ENCODE measurements at places on chromosomes 7 and 10.

- no peak for DNase-seq
Measured at GRCh38 chr10:92239151-92239599, 51.7 kb downstream of the CPEB3 start.

DNA sequence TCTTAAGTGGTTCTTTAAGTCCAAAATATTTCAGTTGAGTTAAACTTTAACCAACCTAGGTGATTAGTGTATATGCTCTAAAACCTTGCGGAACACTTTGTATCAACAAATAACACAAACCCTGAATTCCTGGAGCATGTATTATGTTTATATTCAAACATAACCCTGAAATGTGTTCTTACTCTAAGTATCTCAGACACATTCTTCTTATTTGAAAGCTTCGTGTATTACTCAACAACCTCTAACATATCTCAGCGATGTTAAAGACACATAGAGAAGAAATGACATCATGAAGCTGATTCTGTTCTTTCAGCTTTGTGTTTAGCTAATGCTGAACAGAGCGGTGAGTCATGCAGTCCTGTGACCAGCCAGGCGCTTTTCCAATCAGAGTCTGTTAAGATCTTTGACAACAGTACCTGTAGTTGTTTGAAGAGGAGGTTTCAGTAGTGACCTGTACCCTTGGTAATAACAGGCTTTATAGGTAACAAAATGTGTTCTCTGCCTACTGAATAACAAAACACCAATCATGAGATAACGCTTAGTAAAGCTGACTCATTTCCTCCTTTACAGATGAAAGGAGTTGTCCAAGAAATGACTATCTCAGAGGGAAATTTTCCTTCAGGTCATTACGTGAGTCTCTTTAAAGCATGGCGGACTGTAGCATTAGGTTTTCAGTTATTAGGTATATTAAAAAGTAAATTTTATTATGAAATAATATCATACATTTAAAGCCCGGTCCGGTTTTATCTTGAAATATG lies 67.3 kb upstream of the KLF6 start:
- DNase-seq = no peak

GRCh38 chr7:140080919-140081318 lies 18.2 kb upstream of the PARP12 start:
- DNase-seq = no peak

- no peak for DNase-seq
Measured at GRCh38 chr10:76916536-76916935, 721.1 kb downstream of the KCNMA1 start.

GRCh38 chr10:20040012-20040411 lies 223.8 kb downstream of the PLXDC2 start:
- DNase-seq = no peak

DNA sequence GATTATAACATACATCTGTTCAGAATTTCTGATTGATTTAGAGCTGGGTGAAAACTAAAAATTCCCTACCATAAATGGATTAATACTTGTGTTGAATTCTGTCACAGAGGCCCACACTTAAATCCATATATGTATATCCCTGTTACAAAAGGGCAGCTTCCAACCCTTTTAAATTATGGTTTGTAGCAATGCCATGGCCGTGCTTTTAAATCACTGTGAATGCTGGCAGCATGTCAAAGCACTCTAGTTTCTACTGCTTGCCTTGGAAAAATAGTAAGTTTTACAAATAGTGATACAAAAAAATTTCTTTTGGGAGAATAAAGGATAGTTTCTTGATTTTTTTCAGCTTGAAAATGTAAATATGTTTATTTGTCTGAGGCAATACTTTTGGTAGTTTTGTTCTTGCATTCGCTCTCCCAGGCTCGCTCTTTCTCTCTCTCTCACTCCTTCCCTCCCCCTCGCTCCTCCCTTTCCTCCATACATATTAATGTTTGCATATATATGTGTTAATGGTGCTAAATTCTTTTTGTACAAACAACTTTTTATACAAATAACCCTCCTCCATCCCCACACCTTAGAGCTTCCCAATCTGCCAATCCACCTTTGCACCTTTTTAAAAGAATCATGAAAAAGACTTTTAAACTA lies 29.8 kb downstream of the TES start:
- DNase-seq = no peak

- no peak for DNase-seq
Measured at GRCh38 chr7:80145780-80146422, 11.3 kb downstream of the GNAI1 start.

- no peak for DNase-seq
Measured at GRCh38 chr10:7491949-7492659, 81.3 kb upstream of the SFMBT2 start.

DNA sequence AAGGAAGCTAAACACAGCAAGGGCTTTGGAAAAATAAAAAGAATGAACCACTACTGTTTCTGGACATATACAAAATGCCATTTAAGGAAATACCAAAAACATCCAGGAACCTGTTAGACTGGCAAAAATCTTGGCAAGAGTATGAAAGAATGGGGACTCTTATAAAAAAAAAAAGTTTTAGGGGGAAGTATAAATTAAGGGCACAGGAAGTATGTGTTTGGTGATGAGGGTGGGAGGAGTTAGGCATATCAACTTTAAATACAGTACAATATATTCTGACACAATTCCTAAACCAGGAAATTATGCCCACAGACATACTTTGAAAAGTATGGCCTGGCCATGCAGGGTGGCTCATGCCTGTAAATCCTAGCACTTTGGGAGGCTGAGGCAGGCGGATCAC lies 74.2 kb downstream of the WAPL start:
- DNase-seq = no peak

GRCh38 chr7:135775230-135775629 lies 26.6 kb upstream of the FAM180A start:
- DNase-seq = no peak

- DNase-seq = no peak
Measured at GRCh38 chr7:5282543-5283316, at the start of gene SLC29A4. SLC29A4 (plus strand) TSS chr7:5282943; CDS start chr7:5287817, 4,874 bp downstream.

DNA sequence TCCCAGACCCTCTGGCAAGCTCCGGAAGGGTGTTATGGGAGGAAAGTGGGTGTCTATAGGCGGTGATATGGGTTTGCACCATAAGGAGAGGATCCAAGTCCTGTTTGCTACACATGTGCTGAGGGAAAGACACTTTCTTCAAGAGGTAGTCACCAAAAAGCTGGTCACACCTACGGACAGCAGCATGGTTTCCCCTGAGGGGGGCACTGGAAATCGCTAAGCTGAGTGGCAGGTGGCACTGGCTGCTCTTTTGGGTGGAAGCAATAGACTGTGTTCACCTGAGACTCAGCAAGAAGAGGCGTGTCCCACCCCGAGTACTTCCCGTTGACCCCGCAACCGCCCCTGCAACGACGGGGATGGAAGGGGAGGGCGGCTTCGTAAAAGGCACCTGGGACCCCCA lies 1.8 kb upstream of the FOXI2 start:
- DNase-seq = no peak

GRCh38 chr10:125209591-125210355 lies 49.4 kb upstream of the CTBP2 start:
- DNase-seq = no peak

DNA sequence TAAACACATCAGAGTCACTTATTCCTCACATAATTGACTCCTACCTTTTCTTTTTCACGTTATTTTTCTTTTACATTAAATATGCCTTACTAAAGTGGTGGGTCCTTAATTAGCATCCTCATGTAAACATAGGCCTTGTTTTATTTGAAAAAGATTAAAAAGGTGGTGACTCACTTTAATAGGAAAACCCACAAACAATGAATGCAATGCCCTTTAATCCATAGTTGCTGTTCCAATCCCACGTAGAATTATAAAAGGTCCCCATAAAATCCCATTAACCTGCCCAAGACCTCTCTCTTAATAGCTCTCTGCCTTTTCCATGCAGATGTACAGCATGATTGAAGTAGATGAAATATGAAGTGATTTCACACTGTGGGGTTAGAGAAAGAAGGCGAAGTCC lies 32.2 kb downstream of the SLC16A12 start:
- DNase-seq = no peak

DNA sequence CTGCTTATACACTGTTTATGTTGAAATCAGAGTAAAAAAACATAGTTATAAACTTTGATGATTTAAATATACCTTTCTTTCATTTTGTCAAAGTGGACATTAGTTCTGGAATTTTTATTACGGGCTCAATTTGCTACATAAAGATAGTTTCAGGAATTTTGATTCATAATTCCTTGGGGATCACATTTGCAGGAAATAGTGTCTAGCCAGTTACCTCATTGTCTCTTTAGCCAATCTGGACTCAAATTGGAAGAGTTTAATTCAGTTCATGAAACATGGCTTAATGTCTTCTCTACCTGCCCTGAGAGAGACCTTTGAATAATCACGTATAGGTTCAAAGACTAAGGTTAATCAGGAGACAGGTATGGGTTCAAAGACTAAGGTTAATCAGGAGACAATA lies 262.6 kb downstream of the HGF start:
- DNase-seq = no peak

- no peak for DNase-seq
Measured at GRCh38 chr10:53406532-53406931, 633.9 kb upstream of the MBL2 start.

- DNase-seq = no peak
Measured at GRCh38 chr10:77609781-77610272, 27.8 kb downstream of the KCNMA1 start.

DNA sequence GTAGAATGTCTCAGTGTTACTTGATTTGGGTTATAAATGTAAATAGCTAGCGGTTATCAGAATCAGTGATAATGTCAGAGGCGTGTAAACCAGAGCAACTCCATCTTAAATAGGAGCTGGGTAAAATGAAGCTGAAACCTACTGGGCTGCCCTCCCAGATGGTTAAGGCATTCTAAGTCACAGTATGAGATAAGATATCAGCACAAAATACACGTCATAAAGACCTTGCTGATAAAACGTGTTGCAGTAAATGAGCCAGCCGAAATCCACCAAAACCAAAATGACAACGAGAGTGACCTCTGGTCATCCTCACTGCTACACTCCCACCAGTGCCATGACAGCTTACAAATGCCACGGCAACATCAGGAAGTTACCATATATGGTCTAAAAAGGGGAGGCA lies 172.3 kb downstream of the CHRM2 start:
- no peak for DNase-seq

DNA sequence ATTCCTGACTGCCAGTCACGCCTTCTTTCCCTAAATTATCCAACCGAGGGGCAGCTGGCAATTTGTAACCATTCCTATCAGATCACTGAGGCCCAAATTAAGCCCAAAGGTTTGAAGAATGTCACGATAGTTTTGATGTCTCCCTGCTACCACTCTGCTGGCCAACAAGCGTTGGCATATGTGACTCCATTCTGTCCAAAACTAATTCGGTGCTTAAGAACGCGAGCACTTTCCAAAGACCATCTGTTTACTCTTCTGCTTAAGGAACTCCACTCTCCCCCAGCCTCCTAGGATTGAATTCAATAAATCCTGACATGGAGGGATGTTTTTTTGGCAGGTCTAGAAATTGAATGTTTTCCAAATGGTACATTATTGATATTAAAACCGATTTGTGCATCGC lies 131.5 kb upstream of the CTBP2 start:
- DNase-seq = no peak

- DNase-seq = no peak
Measured at GRCh38 chr10:75904499-75905283, 473.3 kb downstream of the LRMDA start.

DNA sequence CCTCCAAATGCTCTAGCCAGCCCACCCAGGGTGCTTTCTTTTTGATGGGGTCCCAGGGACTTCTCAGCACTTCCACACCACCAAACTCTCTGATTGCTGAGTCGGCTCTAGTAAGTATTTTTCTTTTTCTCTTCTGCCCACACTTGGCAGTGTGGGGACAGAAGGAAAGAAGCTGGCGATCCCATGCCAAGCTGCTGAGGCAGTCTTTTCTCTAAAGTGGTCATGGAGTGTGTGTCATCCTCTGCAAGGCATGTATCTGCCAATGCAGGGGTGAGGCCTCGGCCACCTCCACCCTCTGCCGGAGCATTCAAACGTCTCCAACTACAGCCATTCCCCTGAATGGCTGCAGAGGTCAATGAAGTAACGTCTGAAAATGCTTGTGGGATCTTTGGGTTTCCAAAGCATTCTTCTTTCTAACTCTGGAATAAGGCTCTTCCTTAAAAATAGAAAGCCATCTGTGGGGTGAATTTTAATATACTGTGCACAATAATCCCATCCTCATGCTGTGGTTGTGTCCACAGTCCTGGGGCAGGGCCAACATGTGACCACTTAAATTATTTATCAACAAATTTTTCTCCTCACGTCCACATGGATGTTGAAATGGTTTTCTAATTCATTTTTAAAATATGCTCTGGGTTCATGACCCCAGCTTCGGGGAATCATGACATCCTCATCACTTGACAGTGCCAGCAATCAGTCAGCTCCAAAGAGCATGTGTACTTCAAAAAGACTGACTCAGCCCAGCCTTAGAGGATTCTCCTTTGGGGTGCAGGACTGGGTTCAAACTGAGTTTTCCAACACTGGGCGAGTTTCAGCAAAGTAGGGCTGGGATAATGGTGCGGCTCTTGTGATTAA lies 171.3 kb upstream of the ITGB1 start:
- DNase-seq = no peak

GRCh38 chr7:19557726-19558465 lies 150.9 kb downstream of the POLR1F start:
- no peak for DNase-seq

DNA sequence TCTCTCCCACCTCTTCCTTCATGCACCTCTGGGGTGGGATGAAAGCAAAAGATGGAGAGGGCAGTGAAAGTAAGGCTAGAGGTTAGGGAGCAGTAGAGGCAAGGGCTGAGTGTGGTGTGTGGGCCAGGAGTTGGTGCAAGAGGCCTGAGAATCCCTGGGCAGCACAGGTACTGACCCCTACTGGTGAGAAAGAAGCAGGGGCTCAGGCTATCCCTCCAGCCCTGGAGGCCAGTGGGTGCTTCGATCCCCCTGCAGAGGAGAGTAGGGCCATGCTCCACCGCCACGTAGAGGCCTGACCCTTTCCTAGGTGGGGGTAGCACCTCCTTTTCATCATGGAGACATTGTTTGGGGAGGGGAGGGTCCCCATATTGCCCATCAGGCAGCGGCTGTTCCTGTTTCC lies 9.8 kb downstream of the CDHR1 start:
- DNase-seq = no peak

GRCh38 chr7:36827726-36828703 lies 103.7 kb upstream of the AOAH start:
- DNase-seq = no peak

GRCh38 chr10:114824391-114824790 lies 2.8 kb downstream of the FHIP2A start:
- no peak for DNase-seq

DNA sequence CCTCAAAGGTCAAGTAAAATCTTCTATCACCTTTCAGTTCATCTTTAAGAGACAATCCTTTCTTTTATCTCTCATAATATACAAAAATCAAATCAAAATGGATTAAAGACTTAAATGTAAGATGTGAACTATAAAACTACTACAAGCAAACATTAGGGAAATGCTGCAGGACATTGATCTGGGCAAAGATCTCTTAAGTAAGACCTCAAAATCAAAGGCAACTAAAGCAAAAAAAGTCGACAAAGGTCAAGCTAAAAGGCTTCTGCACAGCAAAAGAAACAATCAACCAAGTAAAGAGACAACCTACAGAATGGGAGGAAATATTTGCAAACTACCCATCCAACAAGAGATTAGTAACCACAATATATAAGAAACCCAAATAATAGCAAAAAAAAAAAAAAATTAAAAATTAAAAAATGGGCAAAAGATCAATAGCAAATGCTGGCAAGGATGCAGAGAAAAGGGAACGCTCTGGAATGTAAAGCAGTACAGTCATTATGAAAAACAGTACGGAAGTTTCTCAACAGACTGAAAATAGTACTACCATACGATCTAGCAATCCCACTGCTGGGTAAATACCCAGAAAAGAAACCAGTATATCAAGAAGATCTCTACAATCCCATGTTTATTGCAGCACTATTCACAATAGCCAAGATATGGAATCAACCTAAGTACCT lies 41.7 kb downstream of the TNPO3 start:
- DNase-seq = no peak

GRCh38 chr7:36279200-36279925 lies 110.3 kb upstream of the ANLN start:
- no peak for DNase-seq

Measured in NCI-H2029 treated with DMSO at 0.1 percent for 48 hours (cell line).